Lung (tissue), 17 donors: ENCODE measurements at places on chromosomes 4 and X. TPM values are rescaled to one million over a fixed set of nuclear protein-coding genes. Genes with fewer than 3 reads are reported as not detected.

Gene PCYT1B
- 3.8 TPM for total RNA-seq

Gene PPP2R3B
- total RNA-seq = 12.3 TPM

Gene RTL9
- total RNA-seq = 0.06 TPM

Gene MAGEE2
- total RNA-seq = 0.18 TPM

DNA sequence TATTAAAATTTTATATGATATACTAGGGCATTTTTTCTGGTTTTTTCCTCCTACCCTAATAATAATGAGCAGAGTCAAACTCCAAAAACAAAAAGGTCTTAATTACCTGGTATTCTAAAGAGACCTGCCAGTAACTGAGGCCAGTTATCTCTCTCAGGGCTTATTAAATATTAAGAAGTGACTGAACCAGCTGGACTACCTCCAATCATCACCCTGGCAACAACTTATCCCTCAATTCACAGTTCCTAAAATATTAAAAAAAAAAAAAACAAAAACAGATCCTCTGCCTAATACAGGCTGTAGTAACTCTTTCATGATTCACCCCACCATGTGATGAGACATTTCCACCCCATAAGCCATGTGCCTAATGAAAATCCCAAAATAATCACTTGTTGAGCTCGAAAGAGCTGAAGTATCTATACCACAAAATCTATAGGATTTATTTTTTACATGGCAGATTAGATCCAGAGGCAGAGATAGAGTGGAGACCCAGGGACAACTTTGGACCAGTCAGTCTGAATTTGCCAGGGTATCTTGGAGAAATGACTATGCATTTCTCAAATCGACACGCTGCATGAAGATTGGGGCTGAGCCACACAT lies 698.0 kb downstream of the FAT4 start:
- peak; percentile 86 for DNase-seq

DNA sequence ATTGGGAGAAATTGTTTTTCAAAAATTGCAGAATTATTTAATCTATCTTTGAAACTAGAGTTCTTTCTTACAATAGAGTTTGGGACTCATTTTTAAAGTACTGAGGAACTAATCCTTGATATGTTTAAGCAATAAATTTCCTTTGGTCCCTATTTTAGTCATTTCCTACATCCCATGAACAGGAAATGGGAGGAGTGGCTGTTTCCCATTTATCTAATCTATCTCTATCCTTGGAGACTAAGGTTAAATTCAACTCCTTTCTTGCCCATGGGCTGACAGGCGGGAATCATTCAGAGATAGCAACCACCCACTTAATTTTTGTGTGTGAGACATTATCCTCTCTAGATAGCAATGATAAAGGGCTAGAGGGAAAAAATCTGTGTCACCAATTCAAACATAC lies 131.6 kb upstream of the EMCN start:
- no peak for DNase-seq

DNA sequence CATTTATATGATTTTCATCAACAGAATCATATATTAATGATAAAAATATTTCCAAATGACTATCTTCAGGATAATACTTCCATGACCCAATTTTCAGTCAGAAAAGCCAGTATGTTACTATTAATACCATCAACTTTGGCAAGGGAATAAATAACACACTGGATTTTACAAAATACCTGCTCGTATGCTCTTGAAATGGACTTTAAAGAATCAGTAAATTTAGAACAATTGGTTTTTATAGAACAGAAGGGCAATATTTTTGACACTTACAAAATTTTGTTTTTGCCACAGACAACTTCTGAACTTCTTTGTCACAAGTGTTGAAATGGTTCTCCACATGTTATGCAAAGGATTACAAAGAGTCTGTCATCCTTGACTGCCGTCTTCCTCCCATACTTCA lies 700.4 kb downstream of the FSTL5 start:
- no peak for DNase-seq

- no peak for DNase-seq
Measured at GRCh38 chr4:84952004-84952403, 14.5 kb downstream of the WDFY3 start.

DNA sequence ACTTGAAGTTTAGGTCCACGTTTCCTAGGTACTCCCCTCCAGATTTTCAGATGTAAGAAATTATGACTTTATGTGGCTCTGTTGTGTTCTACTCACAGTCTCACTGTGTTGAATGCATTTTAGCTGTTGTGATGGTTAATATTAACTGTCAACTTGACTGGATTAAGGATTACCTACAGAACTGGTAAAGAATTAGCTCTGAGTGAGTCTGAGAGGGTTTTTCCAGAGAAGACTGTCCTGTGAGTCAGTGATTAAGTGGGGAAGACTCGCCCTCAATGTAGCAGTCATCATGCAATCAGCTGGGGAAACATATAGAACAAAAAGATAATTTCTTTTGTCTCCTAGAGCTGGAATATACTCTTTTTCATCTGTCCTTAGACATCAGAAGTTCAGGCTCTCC lies 493.4 kb downstream of the ACTRT1 start:
- no peak for DNase-seq

GRCh38 chr4:97590266-97590665 lies 553.0 kb downstream of the STPG2 start:
- DNase-seq = no peak

GRCh38 chrX:11724122-11725017 lies 33.7 kb upstream of the MSL3 start:
- peak; percentile 30 for DNase-seq

- DNase-seq = peak; percentile 17
Measured at GRCh38 chr4:10893395-10893794, 208.8 kb upstream of the CLNK start.

DNA sequence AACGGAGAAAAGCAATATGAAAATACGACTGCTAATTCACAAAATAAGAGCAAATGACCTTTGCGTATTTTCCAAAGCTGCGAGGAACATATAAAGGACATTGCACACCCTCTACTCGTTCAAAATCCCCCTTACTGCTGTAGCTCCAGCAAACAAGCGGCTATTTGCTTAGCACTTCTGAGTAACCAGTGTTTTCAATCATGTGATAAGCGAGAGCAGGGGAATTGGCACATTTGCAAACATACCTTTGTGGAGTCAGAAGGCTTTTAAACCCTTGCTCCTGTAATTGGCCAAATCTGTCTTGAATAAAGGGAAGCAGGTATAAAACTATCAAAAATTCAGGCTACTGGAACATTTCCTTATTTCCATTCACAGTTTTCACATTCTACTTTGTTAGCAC lies 610.2 kb downstream of the UBE2NL start:
- DNase-seq = peak; percentile 54

DNA sequence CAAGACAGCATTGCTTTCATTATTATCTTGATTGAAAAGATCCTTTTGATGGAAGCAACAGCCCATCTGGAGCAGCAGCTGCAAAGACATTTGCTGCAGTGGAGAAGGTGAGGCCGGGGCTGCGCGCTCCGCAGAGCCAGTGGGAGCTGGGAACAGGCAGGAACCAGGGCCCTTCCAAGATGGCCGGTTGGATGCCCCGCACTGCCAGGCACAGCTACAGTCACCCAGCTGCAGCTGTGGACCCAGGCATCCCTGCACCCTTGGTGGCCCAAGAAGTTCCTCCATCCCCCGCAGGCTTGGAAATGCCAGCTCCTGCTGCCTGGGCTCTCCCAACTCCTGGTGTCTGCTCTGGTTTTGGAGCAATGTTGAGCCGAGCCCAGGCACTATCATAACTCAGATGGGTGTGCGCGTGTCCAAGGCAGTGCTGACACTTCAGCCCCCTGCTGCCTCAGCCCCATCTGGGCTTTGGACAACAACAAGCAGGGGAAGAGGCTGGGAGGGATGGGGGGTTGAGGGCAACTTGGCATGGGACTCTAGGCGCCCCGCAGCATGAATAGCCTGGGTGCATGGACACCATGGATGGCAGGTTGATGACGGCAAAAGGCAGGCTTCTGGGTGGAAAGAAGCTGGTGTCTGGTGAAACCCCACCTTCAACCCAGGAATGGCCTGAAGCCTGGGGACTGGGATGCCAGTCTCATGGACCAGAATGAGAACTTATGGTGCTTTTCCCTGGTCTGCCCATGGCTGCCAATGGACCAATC lies 371.8 kb downstream of the FSTL5 start:
- no peak for DNase-seq

DNA sequence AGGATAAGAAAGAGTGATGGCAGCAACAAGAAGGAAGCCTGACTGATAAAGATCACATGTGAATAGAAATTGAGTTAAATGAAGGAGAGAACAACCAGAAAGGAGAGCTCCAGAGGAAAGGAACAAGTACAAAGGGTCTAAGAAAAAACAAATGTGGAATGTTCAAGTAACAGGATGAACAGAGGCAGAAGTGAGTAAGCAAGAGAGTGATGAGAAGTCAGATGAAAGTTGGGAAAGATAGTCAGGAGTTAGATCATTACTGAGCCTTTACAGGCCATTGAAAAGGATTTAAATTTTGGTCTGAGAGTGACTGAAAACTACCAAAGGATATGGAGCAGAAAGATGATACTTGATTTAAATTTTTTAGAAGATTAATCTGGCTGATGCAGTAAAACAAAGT lies 38.1 kb downstream of the NFXL1 start:
- DNase-seq = no peak

DNA sequence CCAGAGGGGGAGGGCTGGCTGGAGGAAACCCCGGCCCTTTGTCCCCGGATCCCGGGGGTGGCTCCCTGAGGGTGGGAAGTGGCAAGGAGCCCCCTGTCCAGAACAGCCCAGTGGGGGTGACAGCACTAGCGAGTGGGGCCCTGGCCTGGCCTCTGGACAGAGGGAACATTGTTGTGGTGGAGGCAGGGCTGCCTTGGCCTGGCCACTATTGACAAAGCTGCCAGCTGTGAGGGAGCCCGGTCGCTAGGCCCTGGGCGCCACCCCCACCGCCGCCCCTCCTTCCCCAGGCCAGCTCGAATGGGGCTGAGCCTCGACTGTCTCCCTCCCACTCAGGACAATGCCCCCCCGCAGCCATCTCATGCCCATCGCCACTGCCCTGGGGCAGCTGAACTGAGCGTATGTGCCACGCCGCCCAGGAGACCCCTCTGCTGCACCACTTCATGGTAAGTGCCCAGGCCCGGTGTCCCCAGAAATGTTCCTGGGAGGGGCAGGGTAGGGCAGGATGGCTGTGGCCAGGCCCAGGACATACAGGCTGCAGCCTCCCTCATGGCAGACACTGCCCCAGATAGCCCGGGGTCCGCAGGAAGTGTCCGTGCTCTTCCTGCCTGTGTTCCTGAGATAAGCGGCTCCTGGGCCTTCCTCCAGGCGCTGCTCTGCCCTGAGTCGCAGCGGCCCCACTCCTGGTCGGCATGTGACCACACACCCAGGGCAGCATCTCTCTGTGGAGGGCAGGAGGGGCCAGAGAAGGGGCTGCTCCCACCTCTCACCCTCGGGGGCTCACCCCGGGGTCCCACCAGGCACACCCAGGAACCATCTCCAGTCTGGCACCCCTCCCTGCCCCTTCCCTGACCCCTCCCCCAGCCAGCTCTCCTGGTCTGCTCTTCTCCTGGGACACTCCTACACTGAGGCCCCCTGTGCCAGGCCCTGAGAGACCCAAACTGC lies 1.4 kb downstream of the PLXNB3 start:
- DNase-seq = peak; percentile 12

DNA sequence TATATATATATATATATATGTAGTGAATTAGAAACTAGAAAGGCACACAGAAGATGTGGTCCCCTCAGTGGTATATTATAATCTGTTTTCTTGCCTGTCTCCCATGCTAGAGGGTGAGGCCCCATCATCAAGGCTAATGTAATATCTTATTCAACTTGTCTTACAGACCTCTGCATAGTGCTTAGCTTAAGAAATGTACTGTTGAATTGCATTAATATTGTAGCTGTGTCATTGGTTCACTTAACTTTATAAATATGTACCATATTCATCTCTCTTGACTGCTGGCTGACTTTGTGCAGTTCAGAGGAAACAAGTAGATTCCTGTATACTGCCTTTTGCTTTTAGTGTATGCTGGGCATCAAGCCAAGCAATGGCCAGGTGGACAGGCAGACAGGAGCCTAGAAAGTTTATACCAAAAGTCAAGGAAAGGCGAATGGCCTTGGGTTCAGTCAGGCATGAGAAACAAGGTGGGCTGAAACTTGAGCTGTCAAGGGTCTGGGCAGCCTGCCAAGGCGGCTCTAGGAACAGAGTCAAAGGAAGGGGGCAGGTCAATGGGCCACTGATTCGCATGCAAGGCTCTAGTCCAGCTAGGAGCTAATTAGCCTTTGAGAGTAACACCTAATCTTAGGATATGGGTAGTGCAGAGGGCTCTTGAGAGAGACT lies 78.8 kb upstream of the LEF1 start:
- peak; percentile 70 for DNase-seq

DNA sequence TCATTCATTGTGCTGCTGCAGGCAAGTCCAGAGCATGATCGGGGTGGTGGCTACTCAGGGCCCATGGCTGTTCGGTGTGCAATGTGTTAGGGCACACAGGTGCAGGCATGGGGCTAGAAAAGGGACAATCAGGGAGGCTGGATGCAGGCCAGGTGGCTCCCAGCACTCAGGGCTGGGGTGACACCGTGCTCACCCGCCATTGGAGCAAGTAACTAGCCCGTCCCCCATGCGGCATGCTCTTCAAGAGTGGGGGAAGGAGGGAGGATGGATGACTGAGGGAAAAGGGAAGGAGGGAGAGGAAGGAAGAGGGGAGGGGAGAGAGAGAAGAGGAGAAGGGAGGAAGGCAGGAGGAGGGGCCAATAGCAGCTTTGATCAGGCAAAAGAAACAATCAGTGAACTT lies 64.7 kb downstream of the INTS6L start:
- DNase-seq = no peak

DNA sequence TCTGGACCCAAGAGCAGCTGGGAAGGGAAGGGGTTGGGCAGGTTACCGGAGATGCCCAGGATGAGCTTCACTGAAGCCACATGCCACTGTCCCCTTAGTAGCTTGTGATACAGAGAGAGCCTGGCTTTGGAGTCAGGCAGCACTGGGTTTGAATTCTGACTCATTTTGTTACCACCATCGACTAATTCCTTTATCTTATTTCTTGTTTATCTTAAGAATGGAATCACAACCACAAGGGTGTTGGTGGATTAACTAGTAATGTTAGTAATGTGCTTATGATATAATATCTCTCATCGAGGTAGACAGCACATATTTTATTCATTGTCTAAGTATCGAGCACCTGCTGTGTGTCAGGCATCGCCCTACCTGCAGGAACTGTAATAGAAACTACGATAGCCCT lies 17.7 kb upstream of the STX18 start:
- DNase-seq = no peak

DNA sequence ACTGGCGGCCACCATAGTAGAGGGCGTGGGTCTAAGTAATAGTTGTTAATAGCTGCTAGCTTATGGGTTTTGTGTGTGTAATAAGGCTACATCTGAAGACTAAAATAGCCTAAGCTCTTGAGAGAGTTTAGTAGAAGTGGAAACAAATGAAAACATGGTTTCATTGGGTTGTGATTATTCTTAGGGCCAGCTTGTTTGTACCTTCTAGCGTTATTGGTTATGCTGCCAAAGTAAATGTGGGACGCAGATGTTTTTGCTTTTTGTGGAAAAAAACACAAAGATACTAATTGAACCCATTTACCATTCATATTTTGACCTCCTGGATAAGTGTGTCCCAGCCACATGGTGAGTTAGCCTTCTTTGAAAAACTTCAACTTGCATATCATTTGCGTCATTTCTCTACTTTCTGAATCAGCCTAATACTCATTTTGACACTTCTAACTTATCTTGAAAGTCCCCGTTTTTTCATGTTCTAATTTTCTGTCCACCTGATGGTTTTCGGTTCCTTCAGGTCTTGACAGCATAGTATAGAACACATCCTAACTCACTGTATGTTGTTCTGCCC lies 305.3 kb downstream of the FRMPD4 start:
- no peak for DNase-seq
